Stimulated activated CD8-positive, alpha-beta memory T cell treated with anti-CD3 and anti-CD28 coated beads, Interleukin-7, amount 100 ng/mL, for 48 hours (primary cell): ENCODE measurements at places on chromosomes 5 and 9.

DNA sequence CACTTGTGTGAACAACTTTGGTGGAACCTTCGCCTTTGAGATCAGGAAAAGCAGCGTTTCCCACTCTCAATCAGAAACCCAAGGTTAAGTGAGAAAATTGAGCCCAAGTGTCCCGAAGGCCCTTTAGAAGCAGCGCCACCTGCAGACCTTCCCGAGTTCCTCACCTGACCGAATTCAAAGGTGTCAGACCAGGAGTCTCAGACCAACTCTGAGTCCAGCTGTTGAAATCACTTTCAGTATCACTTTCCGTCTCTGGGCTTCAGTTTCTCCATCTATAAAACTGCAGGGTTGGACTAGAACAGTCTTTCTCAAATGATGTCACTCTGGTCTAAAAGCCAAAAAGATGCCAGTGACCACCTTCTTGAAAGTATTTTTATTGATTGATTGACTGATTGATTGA is 31.7 kb upstream of the GRHPR start:
- DNase-seq, result no peak

DNA sequence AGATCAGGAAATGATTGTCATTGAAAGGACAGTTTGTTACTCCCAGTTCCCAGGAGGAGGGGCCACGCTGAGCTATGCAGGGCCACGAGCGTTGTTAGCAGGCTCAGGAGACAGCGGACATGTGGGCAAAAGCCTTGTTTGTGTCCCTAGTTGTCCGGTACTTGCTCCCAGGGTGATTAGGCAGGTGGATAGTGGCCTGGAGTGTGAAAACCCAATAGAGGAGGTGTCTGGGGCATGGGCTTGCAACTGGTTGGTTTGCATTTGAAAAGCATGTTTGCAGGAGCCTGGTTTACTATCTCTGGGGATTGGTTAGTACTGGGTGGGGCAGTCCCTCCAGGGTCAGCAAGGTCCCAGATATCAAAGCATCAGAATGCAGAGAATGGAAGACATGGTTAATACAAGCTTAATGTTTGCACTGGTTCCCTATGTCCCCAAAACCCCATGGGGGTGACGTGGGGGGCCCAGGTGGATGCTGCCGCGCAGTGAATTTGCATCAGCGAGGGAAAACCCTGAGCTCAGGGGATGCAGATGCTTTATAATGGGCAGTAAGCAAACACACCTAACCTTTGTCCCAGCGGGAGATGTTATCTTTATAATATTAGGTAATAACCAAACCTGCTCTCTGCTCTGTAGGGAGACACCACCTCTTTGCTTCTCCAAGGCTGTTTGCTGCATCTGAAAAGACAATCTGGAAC is 39.7 kb downstream of the ROPN1L start:
- no peak for DNase-seq

GRCh38 chr9:125650271-125650737 is 56.7 kb downstream of the MAPKAP1 start:
- DNase-seq, result no peak

- no peak for DNase-seq
Observed at GRCh38 chr5:177134697-177135225, 1.2 kb downstream of the NSD1 start.

GRCh38 chr5:31470608-31471007 is 61.3 kb downstream of the DROSHA start:
- DNase-seq, result no peak

DNA sequence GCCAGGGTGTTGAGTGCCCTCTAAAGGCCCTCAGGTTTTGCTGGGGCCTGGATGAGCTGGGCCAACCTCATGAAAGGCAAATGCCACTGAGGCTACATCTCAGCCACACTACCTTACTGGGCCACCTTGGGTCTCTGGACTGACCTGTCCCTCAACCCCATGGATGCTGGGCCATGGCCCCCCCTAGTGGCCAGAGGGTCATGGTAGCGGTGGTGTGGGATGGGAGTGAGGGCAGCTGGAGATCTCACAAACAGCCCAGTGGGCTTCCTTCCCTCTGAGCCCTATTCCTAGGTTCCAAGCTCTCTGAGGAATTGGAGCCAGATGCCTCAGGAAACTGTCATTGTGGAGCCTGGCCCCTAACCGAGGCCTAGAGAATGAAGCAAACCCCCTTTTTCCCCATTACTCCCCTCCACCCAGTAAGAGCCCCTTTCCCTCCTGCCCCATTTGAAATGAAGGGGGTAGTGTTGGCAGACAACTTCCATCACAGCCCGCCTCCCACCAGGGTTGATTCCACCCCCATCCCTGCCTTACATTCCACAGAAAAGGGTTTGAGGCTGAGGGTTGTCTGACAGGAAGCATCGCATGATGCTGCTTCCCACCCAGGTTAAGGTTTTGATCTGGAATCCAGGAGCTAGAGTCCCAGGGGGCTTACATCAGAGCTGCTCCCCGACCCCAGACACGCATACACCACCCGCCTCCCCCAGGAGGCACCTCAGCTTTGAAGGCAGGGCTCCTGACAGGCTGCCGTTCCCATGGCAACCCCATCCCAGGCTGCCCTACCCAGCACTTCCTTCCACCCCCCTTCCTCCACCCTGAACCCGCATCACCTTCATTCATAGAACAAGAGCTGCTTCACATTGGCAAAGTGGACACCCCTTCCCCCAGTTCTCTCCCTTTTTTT is 63.9 kb downstream of the PCDH1 start:
- DNase-seq, result peak; percentile 17

- no peak for DNase-seq
Observed at GRCh38 chr9:97809666-97810344, 43.2 kb upstream of the FOXE1 start.

DNA sequence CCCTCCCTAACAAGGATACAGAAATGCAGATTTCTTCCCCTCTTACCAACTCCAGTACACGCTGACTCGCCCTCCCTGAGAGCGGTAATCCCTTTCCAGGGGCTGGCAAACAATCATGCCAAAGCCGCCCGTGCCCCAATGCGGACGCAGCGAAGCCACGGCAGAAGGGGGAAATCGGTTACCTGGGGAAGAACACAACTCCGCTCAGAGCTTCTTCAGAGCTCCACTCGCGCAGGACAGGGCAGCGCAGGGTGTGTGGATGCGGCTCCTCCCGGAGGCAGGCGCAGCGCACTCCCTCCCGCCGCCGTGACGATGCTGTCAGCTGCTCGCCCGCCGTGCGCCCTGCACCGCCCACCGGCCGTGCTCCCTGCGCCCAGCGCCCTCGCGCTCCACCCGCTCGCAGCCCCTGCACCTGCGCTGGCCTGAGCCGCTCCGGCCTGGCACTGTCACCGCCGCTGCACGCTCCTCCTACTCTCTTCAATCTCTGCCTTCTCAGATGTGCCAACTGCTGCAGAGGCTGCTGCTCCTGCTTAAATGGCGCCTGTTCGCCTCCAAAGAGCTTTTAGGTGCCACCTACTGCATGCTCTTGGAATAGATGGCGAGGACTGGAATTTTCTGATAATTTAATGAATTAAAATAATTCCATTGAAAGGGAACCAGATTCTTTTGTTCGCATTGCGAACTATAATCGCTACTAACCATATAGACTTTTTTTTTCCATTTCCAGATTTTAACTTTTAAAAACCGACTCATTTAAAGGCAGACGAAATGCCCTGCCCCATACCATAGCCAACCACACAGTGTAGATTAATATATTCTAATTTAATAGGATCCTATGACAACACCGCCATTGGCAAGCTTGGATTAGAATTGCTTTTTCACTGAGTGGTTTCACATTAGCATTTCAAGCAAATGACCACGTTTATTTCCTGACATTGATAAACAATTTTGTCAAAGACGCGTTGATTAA is at the start of gene DIRAS2:
Gene DIRAS2 (minus strand): TSS at position 255 of the 970 bp plus-strand sequence. CDS start 28,997 bp downstream, outside the sequence.
- no peak for DNase-seq

DNA sequence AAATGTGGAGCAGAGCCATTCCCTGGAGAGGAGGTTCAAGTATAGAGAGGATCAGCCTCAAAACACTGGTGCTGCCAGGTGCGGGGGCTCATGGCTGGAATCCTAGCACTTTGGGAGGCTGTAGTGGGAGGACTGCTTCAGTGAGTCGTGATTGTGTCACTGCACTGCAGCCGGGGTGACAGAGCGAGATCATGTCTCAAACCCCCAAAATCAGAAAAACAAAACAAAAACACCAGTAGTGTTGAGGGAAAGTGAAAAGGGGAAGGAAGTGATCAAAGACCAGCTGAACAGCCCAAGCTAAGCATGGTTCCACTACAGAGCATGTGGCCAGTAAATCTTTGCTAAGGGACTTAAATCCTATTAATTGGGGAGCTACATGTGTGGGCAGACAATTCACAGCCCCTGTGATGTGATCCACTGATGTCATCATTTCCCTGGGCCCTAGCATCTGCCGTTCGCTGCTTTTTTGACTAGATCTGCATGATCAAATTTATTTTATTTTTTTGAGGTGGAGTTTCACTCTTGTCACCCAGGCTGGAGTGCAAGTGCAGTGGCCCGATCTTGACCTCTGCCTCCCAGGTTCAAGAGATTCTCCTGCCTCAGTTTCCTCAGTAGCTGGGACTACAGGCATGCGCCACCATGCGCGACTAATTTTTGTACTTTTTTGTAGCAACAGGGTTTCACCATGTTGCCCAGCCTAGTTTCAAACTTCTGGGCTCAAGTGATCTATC is 2.7 kb upstream of the PCBD2 start:
- DNase-seq, result no peak

- no peak for DNase-seq
Observed at GRCh38 chr5:74394528-74394915, 246.0 kb downstream of the ENC1 start.

DNA sequence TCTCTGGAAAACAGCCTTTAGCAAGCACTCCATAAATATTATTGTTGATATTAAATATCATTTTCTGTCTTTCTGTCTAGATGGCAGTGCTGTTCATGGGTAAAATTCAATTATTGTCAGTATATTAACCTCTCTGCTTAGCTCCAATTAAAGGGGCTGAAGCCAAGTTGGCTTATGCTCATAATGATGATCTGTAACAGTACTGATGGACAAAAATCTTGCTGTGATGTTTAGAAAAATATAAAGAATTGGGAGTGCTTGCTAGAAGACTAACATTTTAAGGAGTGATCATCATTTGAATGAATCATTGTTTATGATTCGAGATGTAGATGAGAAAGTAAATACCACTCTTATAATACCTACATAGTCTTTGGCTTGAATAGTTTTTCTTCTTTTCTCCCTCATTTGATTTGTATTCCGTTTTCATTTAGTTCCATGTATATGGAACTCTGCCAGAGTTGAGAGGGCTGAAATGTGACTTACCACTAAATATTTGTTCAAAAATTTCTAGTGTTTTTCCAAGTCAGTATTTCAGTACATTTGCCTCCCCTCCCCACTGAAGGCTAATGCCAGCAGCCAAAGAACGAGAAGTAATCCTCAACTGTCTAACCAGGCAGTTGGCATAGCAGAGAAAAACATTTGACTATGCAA is 538.3 kb downstream of the CSNK1G3 start:
- no peak for DNase-seq

DNA sequence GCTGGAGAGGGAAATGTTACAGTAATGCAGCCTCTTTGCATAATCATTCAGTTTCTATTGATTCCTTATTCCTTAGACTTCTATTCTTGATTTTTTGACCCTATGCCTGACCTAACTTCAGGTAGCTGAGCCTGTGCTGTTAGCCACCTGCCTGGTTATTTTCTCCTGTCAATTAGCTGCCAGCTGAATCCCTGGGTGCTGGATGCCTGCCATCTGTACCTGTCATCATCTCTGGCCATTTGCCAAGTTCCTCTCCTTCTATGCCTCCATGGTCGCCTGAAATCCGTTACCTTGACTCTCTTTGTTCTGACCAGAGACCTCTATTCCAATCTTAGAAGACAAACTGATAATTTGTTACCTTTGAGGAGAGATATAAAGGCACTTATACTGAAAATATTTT is 178.3 kb downstream of the CAVIN4 start:
- no peak for DNase-seq

GRCh38 chr5:180784497-180785097 is 18.0 kb downstream of the MGAT1 start:
- peak; percentile 55 for DNase-seq

GRCh38 chr9:32394381-32395049 is 10.1 kb downstream of the ACO1 start:
- no peak for DNase-seq

DNA sequence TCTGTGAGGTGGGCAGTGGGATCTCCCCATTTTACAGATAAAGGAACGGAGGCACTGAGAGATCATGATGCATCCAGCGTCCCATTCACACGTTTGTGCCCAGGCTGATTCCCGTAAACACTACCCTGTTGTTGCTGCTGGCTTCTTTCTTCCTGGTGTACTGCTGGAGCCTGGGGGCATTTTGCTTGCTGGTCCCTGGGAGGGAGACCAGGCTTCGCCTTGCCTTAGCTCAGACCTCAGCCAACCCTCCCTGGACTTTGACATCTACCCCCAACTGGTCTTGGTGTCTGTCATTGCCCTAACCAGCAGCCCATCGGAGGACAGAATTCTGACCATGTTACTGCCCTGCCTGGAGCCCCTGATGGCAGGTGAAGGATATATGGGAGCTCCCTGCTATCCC is 82.4 kb downstream of the ZNF618 start:
- DNase-seq, result no peak

DNA sequence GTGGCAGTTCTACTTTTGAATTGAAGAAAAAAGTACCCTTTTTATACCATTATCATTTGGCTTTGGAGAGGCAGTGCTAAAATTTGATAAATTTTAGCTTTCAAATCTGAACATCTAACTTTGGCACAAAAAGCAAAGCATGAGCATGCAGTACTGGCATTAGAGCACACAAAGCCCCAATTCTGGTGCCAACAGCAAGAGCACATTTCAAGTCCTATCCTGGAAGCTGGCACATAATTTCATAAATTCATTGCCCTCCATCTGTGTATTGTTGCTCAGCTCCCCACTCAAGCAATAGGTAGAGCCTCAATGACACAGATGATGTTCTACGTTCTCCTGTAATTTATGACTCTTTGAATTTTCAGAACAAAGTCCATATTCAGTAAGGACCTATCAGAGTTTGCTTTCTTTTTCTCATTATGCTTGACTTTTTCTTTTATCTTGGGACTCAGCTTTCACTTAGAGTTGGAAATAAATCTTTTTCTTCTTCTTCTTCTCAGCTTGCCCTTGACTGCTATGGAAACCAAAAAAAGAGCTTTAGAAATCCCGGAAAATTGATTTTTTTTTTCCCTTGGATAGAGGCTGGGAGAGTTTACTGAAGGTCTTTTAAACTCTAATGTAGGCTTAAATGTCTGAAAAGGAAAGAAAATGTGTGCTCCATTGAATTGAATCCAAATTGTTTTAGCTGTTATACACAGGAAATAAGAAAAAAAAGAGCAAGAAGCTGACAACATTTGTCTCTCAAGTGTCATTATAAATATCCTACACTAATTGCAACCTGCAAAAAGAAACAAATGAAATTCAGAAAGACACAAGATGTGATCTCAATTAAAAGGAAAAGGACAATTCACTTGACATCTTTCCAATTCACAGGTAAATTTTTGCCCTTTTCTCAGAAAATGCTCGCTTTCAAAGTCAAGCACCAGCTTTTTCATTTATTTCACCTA is 380.8 kb upstream of the CDH18 start:
- DNase-seq, result no peak

GRCh38 chr5:142971303-142972013 is 201.3 kb downstream of the ARHGAP26 start:
- DNase-seq, result no peak
